NCI-H524 treated with DMSO at 0.1 percent for 48 hours (cell line): ENCODE measurements at places on chromosomes 11 and 22.

GRCh38 chr11:13012056-13012661 is 3.0 kb downstream of the RASSF10 start:
- no peak for DNase-seq

- no peak for DNase-seq
These were observed at the start of gene APOL4 for GRCh38 chr22:36201630-36202319. TSS of gene APOL4 (minus strand) at chr22:36201809. CDS start at chr22:36201734, 75 bp downstream.

GRCh38 chr11:13304655-13305335 is 27.2 kb downstream of the BMAL1 start:
- DNase-seq = no peak

DNA sequence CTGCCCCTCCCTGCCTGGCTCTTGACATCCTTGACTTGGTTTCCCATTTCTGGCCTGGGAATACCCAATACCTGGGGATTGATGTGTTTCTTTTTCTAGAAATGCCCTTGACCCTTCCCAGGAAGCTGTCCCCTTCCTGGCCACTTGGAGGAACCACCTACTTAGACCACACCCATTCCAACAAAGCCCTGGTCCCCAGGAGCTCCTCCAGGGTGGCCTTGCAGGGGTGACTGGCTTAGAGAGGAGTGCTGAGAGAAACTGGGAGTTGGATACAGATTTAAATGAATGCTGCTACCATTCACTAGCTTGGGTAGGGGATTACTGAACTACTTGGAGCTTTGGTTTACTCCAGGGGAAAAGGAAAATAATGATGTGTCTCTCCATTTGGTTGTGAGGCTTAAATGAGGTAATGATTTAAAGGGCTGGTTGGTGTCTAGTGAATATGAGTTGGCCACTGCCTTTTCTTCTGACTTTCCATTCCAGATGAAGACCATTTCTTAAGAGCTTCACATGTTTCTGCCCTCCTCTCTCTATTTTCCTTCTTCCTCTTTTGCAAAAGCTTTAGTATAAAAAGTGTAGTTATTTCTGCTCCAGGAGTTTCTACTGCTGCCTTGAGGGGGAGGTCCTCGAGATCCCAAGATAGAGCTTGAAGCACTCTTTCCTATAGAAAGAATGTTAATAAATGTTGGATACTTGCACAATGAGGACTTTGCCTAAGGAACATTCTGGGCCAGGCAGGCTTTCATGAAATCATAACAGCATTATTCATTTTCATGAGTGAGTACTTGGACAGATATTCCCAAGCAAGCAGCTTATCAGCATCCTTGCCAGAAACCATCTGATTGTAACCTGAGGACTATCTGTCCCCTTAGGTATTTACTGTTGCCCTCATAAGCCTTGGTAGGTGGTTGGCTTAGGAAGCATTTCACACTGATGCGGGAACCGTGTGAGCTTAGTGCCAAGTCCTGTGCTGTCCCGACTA is 22.4 kb downstream of the PANX1 start:
- DNase-seq = no peak

- no peak for DNase-seq
These were observed 19.2 kb upstream of the OR56A3 start for GRCh38 chr11:5922749-5923426.

DNA sequence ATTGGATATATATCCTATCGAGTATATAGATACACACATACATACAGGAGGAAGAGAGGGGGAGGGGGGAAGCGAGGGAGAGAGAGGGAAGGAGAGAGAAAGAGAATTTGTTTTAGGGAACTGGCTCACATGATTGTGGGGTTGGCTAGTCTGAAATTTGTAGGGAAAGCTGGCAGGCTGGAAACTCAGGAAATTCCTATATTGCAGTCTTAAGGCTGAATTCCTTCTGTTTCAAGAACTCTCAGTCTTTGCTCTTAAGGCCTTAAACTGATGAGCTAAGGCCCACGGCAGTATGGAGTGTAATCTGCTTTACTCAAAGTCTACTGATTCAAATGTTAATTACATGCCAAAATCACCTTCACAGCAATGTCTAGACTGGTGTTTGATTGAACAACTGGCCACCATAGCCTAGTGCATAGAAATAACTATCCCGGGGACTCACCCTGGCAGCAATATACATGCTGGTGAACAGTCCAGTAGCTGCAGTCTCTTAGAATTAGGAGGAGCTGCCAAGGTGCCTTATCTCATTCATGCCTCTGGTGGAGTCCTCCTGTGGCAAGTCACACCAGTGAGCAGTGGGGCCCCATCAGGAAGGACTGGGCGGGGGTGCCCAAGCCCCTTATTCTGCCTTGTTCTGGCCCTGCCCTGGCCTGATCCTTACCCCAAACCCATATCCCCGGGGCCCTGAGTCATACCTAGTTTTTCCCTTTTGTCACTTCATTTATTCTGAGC is 59.7 kb upstream of the AMPD3 start:
- no peak for DNase-seq

GRCh38 chr11:127485541-127485940 is 485.0 kb upstream of the KIRREL3 start:
- DNase-seq = no peak

DNA sequence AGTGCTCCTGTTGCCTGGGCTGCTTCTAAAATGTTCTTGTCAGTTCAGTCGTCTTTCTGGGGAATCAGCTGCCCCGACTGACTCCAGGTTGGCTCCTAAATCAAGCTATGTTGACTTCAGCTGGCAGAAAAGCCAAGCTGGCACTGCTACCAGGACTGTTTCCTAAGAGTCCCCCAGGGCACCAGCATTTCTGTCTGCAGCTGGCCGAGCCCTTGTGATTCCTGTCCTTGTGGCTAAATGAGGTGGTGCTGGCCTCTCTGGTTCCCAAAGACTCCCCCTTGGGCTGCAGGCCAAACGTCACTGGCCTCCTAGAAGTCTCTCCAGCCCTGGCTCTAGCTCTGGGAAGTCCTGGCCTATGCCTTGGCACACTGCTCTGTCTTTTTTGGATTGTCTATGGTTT is 31.1 kb downstream of the GRAMD1B start:
- DNase-seq = no peak

DNA sequence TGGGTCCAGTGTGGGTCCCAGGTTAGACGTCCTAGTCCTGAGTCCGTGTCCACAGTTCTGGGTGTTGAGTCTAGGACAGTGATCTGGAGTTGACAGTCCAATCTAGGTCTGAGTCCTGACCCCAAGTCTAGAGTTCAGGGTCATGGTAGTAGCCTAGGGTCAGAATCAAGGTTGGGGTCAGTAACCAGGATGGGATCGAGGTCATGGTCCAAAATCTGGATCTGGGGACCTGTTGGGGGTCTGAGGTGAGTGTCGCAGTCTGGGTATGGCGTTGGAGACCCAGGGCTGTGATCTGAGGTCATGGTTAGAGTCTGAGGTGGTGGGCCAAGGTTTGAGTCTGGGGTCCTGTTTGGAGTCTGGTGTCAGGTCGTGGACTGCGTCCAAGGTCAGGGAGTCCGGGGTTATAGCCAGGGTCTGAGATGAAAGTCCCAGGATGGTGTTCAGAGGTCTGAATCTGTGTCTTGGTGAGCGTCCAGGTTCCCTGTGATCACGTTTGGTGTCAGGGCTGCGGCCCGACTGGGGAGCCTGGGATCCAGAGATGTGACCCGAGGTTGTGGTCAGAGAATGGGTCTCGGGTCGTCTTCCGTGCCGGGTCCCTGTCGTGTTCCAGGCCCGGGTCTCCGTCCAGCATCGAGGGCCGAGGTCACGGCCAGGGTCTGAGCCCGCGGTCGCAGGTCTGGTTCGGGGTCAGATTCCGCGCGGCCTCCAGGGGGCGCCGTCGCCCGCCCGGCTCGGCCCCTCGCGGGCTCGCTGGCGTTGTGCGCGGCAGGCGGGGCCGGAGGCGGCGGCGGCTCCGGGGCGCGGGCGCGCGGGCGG is 432 bp upstream of the GRK2 start:
- DNase-seq = no peak

DNA sequence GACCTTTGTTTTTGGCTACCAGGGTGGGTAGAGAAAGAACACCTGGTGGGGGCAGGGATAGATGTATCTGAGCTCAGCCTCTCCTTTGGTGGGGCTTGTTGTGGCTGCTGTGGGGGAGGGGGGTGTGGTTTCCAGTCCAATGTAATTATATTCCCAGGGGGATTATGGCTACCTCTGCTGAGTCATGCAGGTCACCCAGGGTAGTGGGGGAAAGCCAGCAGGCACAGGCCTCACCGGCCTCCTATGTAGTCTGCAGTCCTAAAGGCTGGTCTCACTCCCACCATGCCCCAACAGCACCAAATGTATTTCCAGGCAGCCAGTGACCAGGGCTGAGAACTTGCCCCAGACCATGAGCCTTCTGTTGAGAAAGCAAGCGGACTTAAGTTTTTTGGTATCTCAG is 119.6 kb downstream of the DYNC2H1 start:
- DNase-seq = no peak

DNA sequence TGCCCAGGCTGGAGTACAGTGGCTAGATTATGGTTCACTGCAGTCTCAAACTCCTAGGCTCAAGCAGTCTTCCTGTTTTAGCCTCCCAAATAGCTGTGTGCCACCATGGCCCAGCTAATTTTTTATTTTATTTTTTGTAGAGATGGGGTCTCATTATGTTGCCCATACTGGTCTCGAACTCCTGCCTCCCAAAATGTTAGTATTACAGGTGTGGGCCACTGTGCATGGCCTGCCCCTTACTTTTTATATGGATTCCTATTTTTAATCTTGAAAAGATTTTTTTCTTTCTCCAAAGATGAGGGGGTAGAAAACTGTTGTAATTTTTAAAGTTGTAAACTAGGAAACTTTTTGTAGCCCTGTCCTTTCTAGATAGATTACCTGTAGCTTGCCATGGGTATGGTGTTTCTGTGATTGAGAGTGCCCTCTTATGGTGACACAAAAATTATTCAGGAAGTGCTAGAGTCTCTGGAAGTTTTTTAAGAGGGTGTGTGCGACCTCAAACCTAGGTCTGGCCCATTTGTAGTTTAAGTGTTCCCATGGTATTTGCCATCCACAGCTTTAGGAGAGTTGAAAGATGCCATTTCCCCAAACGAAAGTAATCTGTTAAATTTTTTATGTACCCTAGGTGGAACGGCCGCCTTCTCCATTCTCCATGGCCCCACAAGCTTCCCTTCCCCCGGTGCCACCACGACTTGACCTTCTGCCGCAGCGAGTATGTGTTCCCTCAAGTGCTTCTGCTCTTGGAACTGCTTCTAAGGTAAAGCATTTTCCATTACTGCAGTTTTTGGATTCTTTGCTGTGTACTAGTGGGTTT is 32.4 kb downstream of the MCAM start:
- DNase-seq = peak; percentile 1

GRCh38 chr11:125082611-125083311 is 19.7 kb downstream of the SLC37A2 start:
- DNase-seq = no peak

DNA sequence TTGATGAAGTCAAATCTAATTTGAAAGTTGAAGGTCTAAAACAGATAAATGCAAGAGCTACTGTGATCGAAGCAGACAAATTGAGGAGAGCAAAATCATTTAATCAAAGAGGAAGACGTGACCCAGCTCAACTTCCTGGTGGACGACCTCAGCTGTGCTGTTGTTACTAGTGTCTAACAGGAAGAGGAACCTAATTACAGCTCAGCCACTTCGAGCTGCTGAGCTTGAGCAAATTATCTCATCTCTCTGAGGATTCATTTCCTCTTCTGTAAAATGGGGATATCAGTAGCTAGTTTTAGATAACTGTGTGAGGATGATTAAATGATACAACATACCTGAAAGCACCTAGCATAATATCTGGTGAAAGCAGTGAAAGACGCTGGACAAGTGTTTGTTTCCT is 48.6 kb upstream of the OLFML1 start:
- no peak for DNase-seq

DNA sequence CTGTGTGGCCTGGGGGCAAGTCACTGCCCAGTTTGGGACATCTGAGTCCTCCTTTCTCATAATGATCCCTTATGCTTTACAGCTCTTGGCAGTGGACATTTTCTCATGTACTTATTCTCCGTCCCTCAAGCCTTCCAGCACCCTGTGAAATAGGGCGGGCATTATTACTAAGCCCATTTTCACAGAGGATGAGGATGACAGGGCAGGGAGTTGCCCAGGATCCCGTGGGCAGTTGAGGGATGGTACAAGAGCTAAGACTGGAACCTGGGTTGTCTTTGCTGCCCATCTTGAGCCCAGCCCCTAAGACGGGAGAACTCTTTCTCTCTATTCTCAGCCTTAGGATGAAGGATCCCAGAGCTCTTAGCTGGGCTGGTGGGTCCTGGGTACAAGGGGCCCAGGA is 11.2 kb downstream of the CD82 start:
- DNase-seq = no peak

- DNase-seq = no peak
These were observed 82.0 kb upstream of the RAB1B start for GRCh38 chr11:66186470-66186869.

GRCh38 chr11:34970480-34970879 is 54.1 kb downstream of the PDHX start:
- no peak for DNase-seq
